GM13977 (cell line): ENCODE measurements at places on chromosomes 6 and 20.
A peak's percentile ranks its signal among the peaks of the same experiment; 100 is the strongest.

GRCh38 chr20:38889792-38890496, 36.3 kb upstream of the FAM83D start:
- DNase-seq = no peak

DNA sequence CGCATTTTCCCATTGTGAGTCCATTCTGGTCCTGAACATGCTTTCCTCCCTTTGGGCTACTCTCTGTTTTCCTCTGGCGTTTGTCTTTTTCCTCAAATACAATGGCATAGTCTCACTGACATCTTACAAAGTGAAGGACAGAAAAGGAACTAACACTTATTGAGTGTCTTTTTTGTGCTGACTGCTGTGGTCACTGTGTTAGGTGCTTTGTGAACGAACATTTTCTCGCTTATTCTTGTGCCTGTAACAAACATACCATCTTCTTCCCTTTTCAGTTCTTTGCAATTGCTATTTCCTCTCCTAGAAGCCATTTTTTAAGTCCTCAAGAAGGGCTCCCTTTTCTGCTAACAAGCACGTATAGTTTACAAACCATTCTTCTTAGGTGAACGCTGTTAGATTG, 15.4 kb downstream of the FIG4 start:
- DNase-seq = no peak

DNA sequence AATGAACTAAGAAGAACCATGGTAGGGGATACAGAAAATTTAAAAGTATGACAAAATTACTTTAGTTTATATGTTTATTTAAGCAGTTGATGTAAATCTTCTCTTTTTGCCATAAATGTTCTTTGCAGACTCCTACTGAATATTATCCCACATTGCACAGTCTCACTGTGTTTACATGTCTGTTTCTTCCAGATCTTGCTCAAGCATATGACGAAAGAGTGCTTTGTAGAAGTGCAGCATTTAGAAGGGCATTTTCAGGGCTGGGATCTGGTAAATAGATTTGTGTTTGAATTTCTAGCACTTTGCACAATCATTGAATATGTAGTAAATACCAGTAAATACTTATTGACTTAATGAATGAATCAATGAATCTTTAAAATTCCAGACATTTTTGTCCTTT, 152.0 kb upstream of the EPHA7 start:
- no peak for DNase-seq

DNA sequence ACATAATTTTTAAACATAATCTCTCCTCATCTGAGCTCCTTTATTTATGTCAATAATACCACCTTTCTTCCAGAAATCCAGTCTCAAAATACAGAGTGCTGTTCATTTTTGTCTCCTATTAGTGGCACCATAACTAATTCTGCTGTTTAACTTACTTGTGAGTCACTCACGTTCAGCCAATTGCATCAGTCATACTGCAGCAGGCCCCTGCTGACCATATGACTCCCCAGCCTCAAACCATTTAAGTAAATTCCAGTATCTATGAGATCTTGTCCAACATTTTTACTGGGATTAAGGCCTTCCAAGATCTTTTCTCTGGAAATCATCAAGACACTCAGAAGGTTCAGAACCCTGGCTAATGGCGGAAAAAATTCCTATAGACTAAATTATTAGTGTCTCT, 982.2 kb upstream of the MAP3K7 start:
- DNase-seq = no peak

- DNase-seq = no peak
These were observed 14.2 kb downstream of the KCNK5 start for GRCh38 chr6:39214846-39215639.

DNA sequence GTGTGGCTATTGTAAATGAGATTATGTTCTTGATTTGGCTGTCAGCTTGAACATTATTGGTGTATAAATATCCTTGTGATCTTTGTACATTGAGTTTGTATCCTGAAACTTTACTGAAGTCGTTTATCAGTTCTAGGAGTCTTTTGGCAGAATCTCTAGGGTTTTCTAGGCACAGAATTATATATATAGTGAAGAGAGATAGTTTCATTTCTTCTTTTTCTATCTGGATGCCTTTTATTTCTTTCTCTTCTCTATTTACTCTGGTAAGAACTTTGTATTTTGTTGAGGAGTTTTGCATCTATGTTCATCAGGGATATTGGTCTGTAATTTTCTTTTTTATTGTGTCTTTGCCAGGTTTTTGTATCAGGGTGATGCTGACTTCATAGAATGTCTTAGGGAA, 589.2 kb upstream of the MAN1A1 start:
- no peak for DNase-seq

GRCh38 chr6:29953686-29954085, 11.4 kb downstream of the HLA-A start:
- no peak for DNase-seq

GRCh38 chr20:41540918-41541317, 77.3 kb downstream of the CHD6 start:
- DNase-seq = no peak

- no peak for DNase-seq
These were observed 115.3 kb downstream of the LCA5 start for GRCh38 chr6:79421707-79422484.

- DNase-seq = no peak
These were observed 405.7 kb downstream of the RNF144B start for GRCh38 chr6:18792866-18793265.

DNA sequence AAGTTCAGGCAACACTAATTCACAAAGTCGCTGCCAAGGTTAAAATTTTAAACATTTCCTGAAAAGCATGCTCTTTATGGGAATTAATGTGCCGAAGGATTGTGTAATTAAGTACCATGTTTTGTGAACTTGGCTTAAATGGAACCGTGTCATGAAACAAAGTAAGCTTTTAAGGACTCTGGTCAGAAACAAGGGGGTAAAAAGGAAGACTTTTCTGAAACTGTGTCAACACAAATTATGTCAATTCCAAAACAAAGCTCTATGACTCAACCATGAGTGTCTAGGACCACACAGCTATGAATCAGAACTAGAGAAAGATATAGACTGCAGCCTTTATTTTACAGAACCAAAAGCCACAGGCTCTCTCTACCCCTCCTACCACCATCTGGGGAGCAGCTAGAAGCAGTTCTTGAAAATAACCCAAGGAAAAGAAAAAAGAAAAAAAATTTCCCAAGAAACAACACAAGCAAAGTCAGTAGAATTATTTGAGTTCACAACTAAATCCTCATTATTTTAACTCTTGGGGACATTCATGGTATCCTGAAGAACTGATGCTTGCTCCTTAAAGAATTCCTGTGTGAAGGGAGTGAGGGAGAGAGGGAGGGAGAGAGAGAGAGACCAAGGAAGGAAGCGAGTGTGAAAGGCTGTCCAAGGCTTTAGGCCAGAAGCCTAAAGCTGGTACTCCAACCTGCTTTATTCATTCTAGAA, 81.9 kb downstream of the ZMYND8 start:
- DNase-seq = peak; percentile 87

- peak; percentile 84 for DNase-seq
These were observed at the start of gene EBF4 for GRCh38 chr20:2692036-2692885. TSS of gene EBF4 (plus strand) at chr20:2692780. CDS start at chr20:2693646, 866 bp downstream.

- DNase-seq = no peak
These were observed 108.0 kb upstream of the LRFN2 start for GRCh38 chr6:40695114-40695513.

- DNase-seq = no peak
These were observed 151.3 kb downstream of the DTNBP1 start for GRCh38 chr6:15511248-15512125.

GRCh38 chr6:167858086-167858591, 31.4 kb downstream of the AFDN start:
- DNase-seq = no peak

DNA sequence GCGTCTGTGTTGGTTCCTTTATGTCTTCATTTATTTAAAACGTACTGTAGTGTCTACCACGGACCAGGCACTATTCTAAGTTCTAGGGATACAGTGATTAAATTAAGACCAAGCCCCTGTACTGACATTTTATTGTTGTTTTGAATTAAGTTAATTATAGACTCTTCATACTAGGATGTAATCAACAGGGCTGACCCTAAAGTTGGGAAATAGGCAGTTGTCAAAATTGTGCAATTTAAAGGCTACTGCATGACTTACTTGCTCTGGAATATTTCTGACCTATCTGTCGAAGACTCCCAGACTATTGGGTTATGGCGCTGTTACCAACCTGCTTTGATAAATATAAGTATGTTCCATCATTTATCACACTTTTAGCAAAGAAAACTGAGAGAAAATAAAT, 6.7 kb downstream of the MYO6 start:
- no peak for DNase-seq

GRCh38 chr20:51750037-51750769, 18.0 kb downstream of the ATP9A start:
- no peak for DNase-seq

GRCh38 chr6:106883808-106884262, 90.7 kb downstream of the CD24 start:
- no peak for DNase-seq

DNA sequence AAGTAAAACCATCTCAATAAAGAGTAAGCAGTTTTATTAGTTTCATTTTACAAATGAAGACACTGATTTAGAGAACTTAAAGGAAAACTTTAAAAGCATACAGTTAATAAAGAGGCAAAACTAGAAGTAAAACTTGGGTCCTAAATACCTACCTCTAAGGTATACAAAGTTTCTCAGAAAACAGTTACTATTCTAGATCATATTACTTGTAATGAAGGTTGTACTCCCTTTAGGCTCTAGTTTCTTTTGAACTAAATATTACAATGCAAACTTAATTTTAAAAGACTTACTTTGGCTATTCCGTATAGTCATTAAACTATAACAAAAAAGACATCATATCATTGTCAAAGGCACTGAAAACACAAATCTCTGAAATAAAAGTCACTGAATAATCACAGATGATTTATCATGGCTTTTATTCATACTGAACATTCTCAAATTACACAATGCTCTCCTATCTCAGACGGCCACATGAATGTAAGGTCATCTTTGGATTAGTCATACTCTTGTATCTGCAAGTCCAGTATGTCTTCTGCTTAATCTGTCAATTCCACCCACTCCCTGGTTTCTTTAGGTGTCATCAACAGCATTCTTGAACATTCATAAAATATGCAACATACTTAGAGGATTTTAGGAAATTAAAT, 361.6 kb upstream of the RUNX2 start:
- DNase-seq = no peak

DNA sequence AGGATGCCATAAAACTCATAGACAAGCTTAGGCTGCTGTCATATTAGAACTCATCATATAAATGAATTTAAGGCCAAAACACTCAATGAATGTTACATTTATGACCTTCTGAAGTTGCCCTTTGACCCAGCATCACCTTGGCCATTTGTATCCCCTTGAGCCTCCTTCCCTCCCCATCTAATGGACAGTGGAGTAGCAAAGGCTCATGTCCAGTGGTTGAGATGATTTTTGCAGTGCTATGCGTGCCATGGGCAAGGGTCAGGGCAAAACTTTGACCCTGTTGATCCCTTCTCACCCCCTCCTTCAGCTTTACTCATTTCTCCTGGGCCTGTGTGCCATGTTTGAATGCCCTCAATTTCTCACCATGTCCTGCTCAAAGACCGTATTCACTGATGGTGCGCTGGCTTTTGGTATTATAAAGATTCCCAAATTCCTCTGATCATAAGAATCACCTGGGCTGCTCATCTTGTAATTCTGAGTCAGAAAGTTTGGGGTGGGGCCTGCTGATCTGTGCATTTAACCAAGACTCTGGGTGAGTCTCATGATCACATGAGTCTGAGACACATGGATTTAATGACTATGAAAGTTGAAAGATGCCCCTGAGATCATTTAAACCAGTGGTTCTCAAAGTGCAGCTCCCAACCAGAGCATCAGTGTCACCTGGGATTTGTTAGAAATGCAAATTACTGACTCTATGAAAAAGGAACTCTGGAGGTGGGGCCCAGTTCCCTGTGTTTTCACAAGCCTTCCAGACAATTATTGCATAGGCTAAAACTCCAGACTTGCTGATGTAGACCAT, 57.5 kb upstream of the IL20RA start:
- peak; percentile 39 for DNase-seq

DNA sequence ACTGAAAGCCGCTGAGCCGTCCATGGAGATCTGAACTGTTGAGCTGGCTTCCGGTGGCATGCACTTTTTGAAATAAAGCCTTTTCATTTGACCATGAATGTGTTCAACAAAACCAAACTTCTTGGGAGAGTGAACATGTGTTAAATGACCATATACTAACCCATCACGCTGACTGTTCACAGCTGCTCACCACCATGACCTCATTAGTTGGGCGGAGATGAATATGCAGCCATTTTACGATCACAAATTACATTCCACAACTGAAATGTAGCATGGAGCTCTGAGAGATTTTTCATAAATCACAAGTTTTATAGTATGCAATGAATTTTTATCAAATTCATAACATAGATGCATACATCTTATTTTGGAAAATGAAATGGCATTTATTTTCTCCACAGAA, 4.2 kb downstream of the RAMACL start:
- no peak for DNase-seq

- no peak for DNase-seq
These were observed 69.5 kb downstream of the UBE3D start for GRCh38 chr6:82996156-82996555.

DNA sequence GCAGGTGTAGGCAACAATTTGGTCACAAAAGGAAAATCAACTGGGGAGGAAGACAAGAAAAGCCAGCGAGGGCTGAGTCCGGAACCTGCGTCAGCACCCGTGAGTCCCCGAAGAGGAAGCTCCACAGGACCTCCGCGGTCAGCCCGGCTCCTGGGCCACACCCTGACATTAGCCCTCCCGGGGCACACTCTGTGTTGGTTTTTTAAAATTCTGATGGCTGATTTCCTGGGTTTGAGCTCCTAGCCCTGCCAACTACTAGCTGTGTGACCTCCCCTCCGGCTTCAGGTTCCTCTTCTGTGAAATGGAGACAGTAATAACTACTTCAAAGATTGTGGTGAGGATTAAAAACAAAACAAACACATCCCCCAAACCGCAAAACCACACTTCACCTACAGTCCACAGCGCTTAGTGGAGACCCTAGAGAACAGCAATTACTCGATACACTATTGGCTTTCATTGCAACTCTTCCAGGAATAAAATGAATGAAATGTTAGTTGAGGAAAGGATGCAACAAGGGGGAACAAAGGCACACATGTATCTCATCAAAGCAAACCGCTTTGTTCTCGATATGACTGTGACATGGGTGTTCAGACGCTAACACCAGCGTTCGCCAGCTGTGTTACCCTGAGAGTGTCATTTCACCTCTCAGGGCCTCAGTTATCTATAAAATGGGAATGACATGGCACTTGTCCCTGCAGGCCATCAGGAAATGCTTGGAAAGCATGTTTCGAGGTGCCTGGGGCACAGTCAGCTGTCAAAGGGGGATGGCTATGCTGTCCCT, 985 bp downstream of the ZBP1 start:
- peak; percentile 81 for DNase-seq

GRCh38 chr6:32970413-32971241, 2.2 kb downstream of the BRD2 start:
- DNase-seq = peak; percentile 81

DNA sequence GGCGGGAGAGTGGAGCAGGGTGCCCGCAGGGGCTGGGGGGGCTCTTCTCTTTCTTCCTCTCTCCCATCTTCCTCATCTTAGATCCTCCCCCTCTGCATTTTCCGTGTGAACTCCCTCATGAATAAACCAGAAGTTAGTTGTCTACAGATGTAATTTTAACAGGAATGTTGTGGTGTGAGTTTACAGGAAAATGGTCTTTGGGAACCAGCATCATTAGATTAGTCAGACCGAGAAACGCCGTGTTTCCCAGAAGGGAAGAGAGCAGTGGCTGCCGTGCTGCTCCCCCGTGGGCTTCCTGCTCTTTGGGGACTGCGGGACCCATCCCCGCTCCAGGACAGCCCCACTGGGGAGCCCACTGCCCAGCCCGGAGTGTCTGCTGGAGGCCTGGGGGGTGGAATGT, 3.4 kb downstream of the MYT1 start:
- DNase-seq = no peak

- no peak for DNase-seq
These were observed 397.8 kb downstream of the KIF16B start for GRCh38 chr20:16175322-16175961.
